ENCODE measurements at places on chromosomes 6 and 20.

DNA sequence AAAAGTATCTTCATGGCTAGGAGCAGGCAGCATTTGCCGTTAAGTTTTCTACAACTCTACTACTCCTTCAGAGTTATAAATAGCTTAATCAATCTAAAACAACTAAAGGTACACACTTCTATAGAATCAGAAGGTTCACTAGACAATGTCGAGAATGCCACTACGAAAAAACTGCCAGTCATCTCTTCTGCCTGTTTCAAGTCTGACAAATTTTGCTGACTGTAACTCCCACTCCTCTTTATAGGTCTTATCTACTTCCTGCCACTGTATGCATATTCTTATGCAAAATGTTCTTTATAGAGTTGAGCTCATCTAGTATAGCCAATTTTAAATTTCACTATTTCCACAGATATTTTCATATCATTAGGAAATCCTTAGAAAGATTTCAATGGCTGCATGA lies 160.1 kb downstream of the EYS start:
- DNase-seq = no peak

- DNase-seq = no peak
Measured at GRCh38 chr6:31620586-31621319, at the start of gene PRRC2A. PRRC2A (plus strand) TSS chr6:31620715; CDS start chr6:31622790, 2,075 bp downstream.

DNA sequence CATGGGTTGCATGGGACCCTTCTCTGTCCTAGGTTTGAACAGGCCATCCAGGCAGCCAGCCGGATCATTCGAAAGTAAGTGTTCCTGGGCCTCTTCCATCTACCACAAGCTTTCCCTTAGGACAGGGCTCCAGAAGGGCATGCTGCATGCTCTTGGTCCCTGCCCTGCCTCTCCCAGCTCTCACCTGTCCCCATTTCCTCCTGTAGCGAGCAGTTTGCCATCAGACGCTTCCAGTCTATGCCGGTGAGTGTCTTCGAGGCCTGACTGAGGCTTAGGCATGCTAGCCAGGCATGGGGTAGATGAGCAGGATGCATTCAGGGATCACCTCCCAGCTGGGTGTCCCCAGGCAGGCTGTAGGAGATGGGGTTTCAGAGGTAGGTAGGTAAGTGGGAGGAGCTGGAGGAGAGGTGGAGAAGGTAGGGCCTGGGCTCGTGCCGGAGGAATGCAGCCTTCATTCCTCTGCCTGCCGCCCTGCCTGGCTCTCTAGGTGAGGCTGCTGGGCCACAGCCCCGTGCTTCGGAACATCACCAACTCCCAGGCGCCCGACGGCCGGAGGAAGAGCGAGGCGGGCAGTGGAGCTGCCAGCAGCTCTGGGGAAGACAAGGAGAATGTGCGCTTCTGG lies 4.3 kb downstream of the CDC25B start:
- DNase-seq = no peak

GRCh38 chr6:168387426-168387825 lies 53.6 kb upstream of the SMOC2 start:
- no peak for DNase-seq

DNA sequence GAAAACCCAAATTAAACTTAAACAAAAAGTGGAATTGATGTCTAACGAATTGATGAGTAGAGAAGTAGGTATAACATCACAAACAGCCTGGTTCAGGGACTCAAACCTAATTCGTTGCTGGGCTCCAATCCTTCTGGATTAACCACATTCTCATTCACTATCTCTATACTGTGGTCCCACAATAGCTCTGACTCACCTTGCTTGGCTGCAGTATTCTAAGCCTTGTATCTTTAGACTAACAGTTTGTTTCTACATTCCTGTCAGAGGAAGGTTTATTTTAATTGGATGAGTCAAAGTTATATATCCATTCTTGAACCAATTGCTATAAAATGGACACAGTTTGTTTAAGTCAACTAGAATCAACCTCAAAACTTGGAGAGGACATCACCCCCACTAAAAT lies 530.5 kb upstream of the PTCHD4 start:
- DNase-seq = no peak

- DNase-seq = no peak
Measured at GRCh38 chr20:61263084-61263695, 11.1 kb downstream of the CDH4 start.

- DNase-seq = no peak
Measured at GRCh38 chr6:119575721-119576120, 226.2 kb upstream of the MAN1A1 start.

- DNase-seq = no peak
Measured at GRCh38 chr6:107400616-107401147, 58.7 kb downstream of the PDSS2 start.

All from cerebellar nuclear complex (tissue), 1 donor.